NCI-H187 treated with DMSO at 0.1 percent for 48 hours (cell line): ENCODE measurements at places on chromosomes 1 and 21.

DNA sequence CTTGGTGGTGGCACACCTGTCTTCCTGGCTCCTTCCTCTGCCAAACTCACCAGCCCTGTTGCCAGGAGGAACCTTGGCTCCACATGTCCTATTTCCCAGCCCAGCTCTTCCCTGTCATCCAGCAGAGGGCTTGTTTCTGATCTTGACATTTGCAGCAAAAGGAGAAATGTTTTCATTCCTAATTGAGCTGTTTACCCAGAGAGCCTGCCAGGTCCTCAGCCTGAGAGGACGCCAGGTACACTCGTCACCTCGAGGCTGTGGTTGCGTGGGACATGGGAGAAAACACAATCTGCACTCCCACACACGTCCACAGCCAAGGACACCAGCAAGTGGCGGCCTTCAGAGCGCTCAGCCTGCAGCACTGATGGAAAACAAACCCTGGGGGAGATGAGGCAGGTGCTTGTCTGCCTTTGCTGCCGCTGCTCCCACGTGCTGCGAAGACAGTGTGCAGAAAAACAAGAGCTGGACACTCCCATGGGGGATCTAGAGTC lies 132.8 kb upstream of the CD34 start:
- no peak for DNase-seq

DNA sequence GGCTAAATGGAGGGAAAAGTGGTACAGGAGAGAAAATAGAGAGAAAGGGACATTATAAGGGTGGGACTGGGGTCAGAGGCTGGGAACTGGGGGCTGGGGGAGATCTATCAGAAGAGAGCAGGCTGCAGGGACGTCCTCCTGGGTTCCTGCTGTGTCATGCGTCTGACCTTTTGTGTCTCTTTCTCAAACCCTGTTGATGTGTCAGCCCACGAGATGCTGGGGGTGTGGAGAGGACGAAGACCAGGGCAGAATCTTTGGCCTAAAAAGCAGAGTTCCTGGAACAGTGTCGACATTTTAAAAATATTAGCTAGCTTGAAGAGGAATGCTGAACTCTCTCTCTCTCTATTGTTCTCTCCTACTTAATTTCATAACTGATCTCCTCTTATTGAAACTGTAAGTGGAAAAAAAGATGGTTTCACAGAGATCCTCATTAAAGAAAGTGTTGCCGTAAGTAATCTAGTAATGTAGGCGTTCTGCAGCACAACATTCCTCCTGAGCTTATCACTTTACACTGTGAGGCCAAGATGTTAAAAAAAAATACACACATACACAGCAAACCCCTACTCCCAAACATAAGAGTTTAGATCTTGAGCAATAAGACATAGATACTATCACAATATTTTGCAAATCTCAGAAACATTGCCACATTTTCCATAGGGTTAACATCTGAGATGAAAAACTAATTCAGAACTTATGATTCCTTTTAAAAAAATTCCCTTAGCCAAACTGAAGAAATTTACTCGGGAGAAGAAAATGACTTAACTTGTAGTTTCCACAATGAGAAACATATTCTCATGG lies 52.6 kb downstream of the RUNX1 start:
- DNase-seq: no peak

GRCh38 chr1:47830641-47831333 lies 166.4 kb downstream of the TRABD2B start:
- DNase-seq: no peak

DNA sequence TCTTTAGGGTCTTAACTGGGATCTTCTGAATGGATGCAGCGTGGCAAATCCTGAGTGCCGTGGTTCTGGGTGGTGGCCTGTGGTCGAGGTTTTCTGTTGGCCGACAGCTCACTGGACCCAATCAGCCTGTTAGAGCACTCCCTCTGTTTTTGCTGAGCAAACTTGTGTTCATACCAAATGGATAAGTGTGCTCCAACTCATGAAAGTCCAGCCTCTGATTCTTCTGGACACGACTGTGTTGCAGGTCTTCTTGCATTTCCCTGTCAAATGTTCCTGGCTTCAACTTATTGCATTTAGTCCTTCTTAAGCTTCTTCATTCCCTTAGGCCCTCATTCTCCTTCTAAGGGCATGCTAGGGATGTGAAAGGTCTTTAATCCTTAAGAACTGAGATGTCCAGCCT lies 63.7 kb downstream of the AJAP1 start:
- no peak for DNase-seq

GRCh38 chr1:36964830-36965229 lies 69.5 kb downstream of the GRIK3 start:
- DNase-seq: no peak

DNA sequence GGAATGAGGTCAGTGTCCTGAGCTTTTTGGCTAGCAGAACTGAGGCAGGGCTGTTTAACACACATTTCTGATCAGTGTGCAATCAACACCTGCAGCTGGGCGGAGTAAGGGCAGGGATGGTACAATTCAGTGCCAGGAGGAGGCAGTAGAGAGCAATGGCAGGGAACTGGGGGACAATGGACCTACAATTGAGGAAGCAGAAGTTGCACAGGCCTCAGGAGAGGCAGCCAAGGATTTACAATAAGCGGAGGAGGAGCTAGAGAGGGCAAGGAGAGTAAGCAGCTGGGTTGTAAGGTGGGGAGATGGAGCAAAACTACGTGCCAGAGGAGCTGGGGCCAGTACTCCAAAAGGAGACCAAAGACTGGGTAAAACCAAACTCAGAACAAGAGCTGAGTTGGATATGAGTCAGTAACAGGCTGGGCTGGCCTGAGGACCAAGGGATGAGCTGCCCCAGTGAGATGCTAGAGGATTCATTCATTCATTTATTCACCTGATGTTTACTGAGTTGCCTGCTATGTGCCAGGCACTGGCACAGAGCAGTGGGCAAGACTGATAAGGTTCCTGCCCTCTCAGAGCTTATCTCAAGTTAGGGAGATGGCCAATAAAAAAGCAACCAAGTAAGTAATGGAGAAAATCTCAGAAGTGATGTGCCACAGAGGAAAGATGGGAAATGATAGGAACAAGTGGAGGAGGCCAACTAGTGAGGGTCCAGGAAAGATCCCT lies 10.4 kb upstream of the GALE start:
- DNase-seq: no peak

GRCh38 chr1:8092657-8093056 lies 66.5 kb upstream of the ERRFI1 start:
- no peak for DNase-seq

- DNase-seq: no peak
Observed at GRCh38 chr1:63693944-63694571, 79.8 kb upstream of the ROR1 start.

DNA sequence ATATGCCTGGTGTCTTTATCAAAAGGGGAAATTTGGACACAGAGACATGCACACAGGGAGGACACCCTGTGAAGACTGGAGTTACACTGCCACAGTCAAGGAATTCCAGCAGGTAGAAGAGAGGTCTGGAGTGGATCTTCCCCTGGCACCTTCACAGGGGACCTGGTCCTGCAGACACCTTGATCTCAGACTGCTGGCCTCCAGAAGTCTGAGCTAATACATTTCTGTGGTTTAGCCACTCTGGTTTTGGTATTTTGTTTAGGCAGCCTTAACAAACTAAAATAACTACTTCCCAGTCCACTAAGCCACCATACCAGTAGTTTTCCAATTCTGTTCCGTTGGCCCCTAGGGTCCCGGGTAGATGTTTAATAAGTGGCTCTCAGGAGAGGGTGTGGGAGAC lies 164.7 kb downstream of the SETD4 start:
- no peak for DNase-seq

DNA sequence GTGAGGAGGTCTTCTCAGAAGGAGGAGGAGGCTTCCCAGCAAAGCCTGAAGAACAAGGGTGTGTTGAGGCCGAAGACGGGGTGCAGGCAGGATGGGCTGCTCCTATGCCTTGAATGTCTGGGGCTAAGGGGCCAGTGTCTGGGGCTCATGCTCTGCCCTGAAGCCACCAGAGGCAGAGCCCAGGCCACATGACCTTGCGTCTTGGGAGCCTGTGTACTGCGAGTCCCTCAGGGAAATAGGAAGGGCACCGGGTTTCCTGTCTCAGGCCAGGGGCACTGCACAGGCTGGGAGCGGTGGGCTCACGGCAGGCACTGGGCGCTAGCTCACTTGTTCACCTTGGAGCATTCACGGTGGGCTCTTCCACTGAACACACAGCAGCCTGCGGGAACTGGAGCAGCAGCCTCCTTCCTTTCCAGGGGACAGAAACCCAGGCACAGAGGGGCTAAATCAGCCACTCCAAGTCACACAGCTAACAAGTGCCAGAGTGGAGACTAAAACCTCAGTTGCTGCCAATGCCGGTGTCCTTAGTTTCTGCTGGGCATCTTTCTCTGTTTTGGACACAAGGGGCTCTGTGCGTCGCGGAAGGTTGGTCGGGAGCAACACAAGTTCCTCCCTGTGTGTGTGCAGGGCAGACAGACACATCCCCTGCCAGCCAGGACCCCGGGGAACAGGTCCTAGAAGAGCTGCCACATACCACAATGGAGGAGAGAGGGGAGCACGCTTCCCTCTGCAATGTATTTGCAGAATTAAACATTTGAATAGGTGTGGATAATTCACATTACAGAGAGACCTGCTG lies 104.8 kb upstream of the C1orf174 start:
- no peak for DNase-seq

DNA sequence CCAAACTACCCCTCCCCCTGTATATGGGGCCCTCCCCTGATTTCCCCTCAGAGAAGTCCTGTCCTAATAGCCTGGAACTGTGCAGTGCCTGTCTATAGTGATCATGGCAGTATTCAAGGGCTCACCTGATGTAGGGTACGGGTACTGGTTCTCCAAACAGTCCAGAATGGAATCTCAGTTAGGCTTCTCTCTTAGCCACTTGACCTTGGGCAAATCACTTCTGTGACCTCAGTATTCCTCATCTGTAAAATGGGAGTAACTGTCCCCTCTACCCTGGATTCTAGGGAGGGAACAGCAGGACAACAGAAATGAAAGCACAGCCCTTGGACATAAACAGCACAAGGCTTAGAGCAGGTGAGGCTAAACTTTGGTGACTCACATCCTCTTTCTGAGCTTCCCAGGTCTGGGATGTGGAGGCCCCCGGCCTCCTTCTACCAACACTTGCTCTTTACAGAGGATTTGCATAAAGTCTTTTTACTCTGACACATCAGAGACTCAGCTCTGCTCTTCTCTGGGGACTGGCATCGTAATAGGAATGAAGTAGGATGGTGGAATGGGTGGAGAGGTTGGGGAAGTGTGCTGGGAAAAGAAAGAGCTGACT lies 20.0 kb upstream of the PDZK1IP1 start:
- DNase-seq: no peak

- DNase-seq: no peak
Observed at GRCh38 chr1:9302745-9303524, 10.2 kb downstream of the SPSB1 start.

DNA sequence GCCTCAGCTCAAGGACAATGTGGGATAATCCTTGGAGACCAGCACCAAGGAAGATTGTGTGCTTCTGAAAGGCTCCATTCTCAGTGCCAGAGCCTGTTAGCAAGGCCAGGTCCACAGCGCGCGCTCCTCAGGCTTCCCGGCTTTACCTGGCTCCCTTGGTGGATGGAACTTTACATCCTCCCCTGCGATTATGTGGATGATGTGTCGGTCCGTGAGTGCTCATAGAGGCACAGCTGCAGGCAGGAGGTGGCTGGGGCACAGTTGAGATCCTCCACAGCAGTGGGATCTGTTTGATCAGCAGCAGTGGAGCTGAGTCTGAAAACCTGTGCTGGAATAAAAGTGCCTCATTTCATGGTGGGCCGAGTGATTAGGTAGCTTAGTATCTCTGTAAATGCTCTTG lies 62.7 kb downstream of the PRDM2 start:
- no peak for DNase-seq

DNA sequence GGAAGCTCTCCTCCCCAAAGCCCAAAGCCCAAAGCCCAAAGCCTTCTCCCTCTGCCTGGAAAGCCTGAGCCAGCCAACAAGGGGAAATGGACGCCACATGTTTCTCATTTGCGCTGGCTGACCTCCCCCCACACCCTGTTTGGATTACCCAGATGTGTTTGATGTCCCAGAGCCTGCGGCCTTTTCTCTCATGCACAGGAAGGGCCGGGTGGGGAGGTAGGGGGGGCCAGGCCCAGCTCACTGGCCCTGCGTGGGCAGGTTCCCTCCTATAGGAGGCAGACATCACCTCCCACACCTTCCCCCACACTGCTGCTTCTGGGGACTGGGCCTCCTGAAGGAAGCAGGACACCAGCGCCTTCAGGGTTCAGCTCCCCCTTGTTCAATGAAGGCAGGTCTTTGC lies 116.3 kb downstream of the NAV1 start:
- DNase-seq: no peak

GRCh38 chr1:55246896-55247295 lies 31.7 kb upstream of the USP24 start:
- no peak for DNase-seq

DNA sequence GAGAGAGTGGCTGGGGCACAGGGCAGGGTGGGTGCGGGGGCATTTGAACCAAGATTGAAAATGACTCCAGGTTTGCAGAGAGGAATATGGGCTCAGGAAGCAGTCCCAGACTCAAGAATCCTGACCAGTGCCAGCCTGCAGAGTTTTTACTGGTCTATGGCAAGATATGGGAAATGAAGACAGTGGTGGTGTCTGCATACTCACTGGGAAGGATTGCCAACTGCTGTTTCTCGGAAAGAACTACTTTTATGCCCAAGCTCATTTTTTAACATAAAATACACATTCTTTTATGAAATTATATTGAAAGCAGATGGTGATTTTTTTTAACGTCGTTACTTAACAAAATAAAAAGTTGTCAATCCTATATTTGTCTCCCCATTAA lies 401.8 kb downstream of the CAMTA1 start:
- no peak for DNase-seq

DNA sequence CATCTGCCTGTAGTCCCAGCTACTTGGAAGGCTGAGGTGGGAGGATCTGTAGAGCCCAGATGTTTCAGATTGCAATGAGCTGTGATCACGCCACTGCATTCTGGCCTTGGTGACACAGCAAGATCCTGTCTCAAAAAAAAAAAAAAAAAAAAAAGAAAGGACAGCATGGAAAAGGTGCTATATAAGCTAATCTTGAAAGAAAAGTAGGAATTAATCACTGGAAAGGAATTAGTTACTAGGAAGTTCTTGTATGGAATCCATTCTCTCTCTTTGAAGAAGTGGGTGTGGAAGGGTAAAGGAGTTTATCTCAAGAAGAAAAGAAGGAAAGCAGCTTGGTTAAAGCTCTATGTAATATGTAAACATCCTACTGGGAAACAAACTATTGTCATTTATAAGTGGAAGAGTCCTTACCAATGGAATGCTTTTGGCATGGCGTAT lies 339.2 kb downstream of the DPYD start:
- no peak for DNase-seq

- no peak for DNase-seq
Observed at GRCh38 chr1:73475316-73475870, 722.6 kb downstream of the LRRIQ3 start.
